Psoas muscle (tissue), 8 donors: ENCODE measurements at places on chromosomes 11 and 22. TPM values are rescaled to one million over a fixed set of nuclear protein-coding genes. Genes with fewer than 3 reads are reported as not detected.

The GGT5 gene
- 11.3 TPM for total RNA-seq

The KCTD21 gene
- 5.6 TPM for total RNA-seq

The RFPL2 gene
- not detected for total RNA-seq

The USH1C gene
- not detected for total RNA-seq

The BTG4 gene
- not detected for total RNA-seq

The SLC37A2 gene
- total RNA-seq: 1.7 TPM

The SLCO2B1 gene
- total RNA-seq: 10.9 TPM

The APOL3 gene
- total RNA-seq: 15.1 TPM

The PARVA gene
- 22.7 TPM for total RNA-seq

The FOSL1 gene
- total RNA-seq: 0.75 TPM

The LINC01488 gene
- total RNA-seq: not detected

The C11orf97 gene
- total RNA-seq: not detected

The PLAAT5 gene
- 0.11 TPM for total RNA-seq

The SELENOH gene
- 109 TPM for total RNA-seq

The YPEL1 gene
- 2.9 TPM for total RNA-seq

The PNPLA5 gene
- not detected for total RNA-seq

The PRAME gene
- not detected for total RNA-seq

The ABCC8 gene
- 1.2 TPM for total RNA-seq

The CD6 gene
- total RNA-seq: 0.54 TPM

The MICALL1 gene
- 16.4 TPM for total RNA-seq
